ENCODE measurements at places on chromosomes 7 and 10. TPM values are rescaled to one million over a fixed set of nuclear protein-coding genes. Genes with fewer than 3 reads are reported as not detected.
A peak's percentile ranks its signal among the peaks of the same experiment; 100 is the strongest.

Gene SRRM3
- 16.1 TPM for total RNA-seq

Gene PDK4
- 1,066 TPM for total RNA-seq

Gene DUS4L
- 9.9 TPM for total RNA-seq

Gene TRPV5
- not detected for total RNA-seq

Gene GIMAP7
- 14.6 TPM for total RNA-seq

Gene AKR1C2
- total RNA-seq = 8.6 TPM

Gene TMEM225B
- not detected for total RNA-seq

Gene SCD
- 28.5 TPM for total RNA-seq

Gene DYDC2
- total RNA-seq = not detected

DNA sequence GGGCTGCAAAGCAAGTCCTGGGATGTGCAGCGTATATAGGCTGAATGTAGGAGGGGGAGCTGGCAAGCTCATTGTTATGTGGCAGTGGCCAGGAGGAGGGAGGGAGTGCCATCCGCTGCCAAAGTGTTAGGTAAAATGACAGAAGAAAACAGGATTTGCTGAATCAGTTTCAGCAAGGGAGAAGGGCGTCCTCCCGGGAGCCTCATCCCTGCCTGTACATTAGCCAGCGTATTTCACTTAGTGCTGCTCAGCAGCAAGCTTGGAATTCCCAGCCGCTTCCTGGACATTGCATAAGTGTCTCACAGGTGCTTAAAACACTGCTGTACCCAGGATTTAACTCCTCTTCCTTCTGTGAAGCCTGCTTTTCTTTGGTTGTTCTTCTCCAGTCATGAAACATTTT, 2.5 kb downstream of the NIPSNAP2 start:
- H3K4me3 ChIP-seq = no peak overlapping the region
- no peaks in the 10 kb centered on the region for H3K27me3 ChIP-seq
- peaks cover 4% of the 10 kb centered on the region for H3K36me3 ChIP-seq
- peak overlapping the region; percentile 99 for H3K27ac ChIP-seq
- no peak for DNase-seq
- peaks cover 47% of the 10 kb centered on the region for H3K4me1 ChIP-seq

- no peak for DNase-seq
- H3K27me3 ChIP-seq = no peaks in the 10 kb centered on the region
- H3K27ac ChIP-seq = no peak overlapping the region
- no peaks in the 10 kb centered on the region for H3K4me1 ChIP-seq
- no peak overlapping the region for H3K4me3 ChIP-seq
- H3K36me3 ChIP-seq = no peaks in the 10 kb centered on the region
Observed at GRCh38 chr10:14374745-14375445, 44.2 kb upstream of the FRMD4A start.

DNA sequence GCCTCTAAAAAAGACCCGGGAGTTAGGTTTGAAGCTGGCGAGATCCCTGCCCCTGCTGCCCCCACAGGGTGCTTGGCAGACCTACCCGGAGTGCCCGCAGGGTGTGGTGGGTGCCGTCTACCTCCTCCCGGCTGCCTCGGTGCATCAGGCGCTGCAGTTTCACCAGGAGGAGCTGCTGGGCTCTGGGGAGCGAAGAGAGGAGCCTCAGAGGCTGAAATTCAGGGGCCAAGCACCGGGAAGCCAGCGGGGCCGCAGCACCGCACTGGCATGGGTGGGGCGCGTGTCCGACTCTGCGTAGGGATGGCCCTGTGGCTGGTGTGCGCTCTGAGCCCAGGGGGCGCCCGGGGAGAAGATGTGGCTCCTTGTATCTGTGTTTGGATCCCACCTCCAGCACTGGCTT, 74.3 kb upstream of the GNA12 start:
- peaks cover 16% of the 10 kb centered on the region for H3K27me3 ChIP-seq
- H3K4me3 ChIP-seq = no peak overlapping the region
- no peaks in the 10 kb centered on the region for H3K36me3 ChIP-seq
- DNase-seq = no peak

GRCh38 chr10:28676326-28676967, 874 bp upstream of the BAMBI start:
- no peaks in the 10 kb centered on the region for H3K27me3 ChIP-seq
- peak; percentile 73 for DNase-seq
- H3K27ac ChIP-seq = peak overlapping the region; percentile 60
- H3K4me1 ChIP-seq = peaks cover 45% of the 10 kb centered on the region
- H3K4me3 ChIP-seq = peak overlapping the region; percentile 59

- H3K4me1 ChIP-seq = peaks cover 20% of the 10 kb centered on the region
- no peak overlapping the region for H3K4me3 ChIP-seq
- DNase-seq = peak; percentile 80
- peak overlapping the region; percentile 39 for H3K27ac ChIP-seq
Observed at GRCh38 chr10:76303682-76304316, 872.4 kb downstream of the LRMDA start.

DNA sequence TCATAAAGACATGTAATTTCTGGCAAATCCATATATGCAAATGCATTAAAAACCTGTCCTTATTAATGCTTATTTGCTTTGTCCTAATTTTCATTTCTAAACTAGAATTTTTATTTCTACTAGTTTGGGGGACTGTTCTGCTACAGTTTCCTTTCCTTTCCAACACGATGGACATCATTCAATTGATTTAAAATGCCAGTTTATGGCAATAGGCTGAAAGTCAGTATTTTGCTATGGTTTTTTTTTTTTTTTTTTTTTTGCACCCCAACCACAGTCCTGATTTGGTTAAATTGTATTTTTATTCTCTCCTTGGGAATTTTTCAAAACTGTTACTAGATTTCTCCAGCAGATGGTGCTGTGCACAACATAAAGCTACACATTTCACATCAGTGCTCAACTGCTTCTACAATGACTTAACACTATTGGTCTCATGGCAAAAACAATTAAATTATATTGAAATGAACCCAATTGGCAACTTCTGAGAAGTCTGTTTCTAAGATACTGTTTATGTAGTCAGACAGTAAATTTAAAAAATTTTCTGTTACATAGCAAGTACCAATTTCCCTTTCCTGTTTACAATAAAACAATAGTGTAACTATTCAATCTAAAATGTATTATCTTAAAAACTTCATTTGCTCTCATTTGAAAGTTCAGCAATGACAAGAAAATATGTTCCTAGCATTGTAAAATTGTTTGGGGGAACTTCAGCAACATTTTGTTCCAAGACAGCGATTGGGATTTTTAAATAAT, 193.8 kb upstream of the CCDC6 start:
- no peak for DNase-seq
- no peak overlapping the region for H3K27ac ChIP-seq
- H3K27me3 ChIP-seq = no peaks in the 10 kb centered on the region
- no peak overlapping the region for H3K4me3 ChIP-seq

- no peak overlapping the region for H3K4me3 ChIP-seq
- no peak overlapping the region for H3K27ac ChIP-seq
- H3K36me3 ChIP-seq = no peaks in the 10 kb centered on the region
- H3K4me1 ChIP-seq = no peaks in the 10 kb centered on the region
Observed at GRCh38 chr10:47449102-47449978, 34.6 kb downstream of the ANXA8 start.

GRCh38 chr7:136897676-136898075, 29.2 kb downstream of the CHRM2 start:
- H3K36me3 ChIP-seq = peaks cover 4% of the 10 kb centered on the region
- H3K27ac ChIP-seq = no peak overlapping the region
- H3K27me3 ChIP-seq = no peaks in the 10 kb centered on the region
- peaks cover 18% of the 10 kb centered on the region for H3K4me1 ChIP-seq
- no peak for DNase-seq

DNA sequence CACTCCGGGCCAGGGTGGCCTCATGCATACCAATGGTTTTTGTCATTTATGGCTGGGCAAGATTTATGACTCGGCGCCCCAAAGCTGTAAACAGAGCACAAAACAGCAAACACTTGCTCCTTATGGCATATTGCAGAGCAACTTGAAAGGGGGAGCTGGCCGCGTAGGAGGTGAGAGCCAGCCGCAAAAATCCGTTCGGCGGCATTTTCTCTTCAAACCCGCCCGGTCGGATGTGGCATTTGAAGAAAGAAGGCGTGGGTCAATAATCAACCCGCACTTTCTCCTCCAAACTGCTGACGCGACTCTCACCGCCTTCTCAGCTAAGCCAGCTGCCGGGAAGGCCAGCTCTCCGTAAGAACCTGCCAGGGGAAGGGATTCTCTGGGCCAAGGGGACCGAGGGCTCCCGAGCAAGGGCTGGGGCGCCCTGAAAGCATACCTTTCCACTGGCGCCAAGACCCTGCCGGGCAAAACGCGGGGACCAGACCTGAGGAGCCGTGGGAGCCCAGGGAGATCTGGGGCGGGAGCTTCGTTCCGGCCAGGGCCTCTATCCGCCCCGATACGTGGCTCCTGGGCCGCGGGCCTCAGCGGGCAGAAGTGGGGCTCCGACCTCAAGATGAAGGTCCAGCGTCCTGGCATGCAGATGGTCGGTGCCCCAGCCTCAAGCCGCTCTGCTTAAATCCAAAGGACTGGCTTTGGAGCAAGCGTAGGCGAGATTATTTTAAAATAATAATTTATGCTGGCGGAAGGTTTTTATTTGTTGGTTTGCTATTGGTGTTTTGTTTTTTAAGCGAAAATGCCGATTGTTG, 12.9 kb upstream of the HOXA2 start:
- H3K36me3 ChIP-seq = no peaks in the 10 kb centered on the region
- peak overlapping the region; percentile 93 for H3K27ac ChIP-seq
- H3K4me3 ChIP-seq = peak overlapping the region; percentile 44
- peak; percentile 75 for DNase-seq
- H3K27me3 ChIP-seq = no peaks in the 10 kb centered on the region

- H3K27ac ChIP-seq = no peak overlapping the region
- no peaks in the 10 kb centered on the region for H3K27me3 ChIP-seq
- H3K4me3 ChIP-seq = no peak overlapping the region
- H3K36me3 ChIP-seq = no peaks in the 10 kb centered on the region
Observed at GRCh38 chr10:22823109-22823508, 104.7 kb upstream of the ARMC3 start.

GRCh38 chr10:81179324-81179723, 641.6 kb downstream of the SH2D4B start:
- no peaks in the 10 kb centered on the region for H3K27me3 ChIP-seq
- H3K27ac ChIP-seq = no peak overlapping the region
- DNase-seq = no peak
- no peak overlapping the region for H3K4me3 ChIP-seq
- H3K4me1 ChIP-seq = no peaks in the 10 kb centered on the region
- H3K36me3 ChIP-seq = no peaks in the 10 kb centered on the region

GRCh38 chr10:62502995-62503613, 128.9 kb downstream of the ZNF365 start:
- H3K4me3 ChIP-seq = no peak overlapping the region
- no peaks in the 10 kb centered on the region for H3K4me1 ChIP-seq
- H3K27me3 ChIP-seq = no peaks in the 10 kb centered on the region
- no peaks in the 10 kb centered on the region for H3K36me3 ChIP-seq
- H3K27ac ChIP-seq = no peak overlapping the region
- DNase-seq = no peak

DNA sequence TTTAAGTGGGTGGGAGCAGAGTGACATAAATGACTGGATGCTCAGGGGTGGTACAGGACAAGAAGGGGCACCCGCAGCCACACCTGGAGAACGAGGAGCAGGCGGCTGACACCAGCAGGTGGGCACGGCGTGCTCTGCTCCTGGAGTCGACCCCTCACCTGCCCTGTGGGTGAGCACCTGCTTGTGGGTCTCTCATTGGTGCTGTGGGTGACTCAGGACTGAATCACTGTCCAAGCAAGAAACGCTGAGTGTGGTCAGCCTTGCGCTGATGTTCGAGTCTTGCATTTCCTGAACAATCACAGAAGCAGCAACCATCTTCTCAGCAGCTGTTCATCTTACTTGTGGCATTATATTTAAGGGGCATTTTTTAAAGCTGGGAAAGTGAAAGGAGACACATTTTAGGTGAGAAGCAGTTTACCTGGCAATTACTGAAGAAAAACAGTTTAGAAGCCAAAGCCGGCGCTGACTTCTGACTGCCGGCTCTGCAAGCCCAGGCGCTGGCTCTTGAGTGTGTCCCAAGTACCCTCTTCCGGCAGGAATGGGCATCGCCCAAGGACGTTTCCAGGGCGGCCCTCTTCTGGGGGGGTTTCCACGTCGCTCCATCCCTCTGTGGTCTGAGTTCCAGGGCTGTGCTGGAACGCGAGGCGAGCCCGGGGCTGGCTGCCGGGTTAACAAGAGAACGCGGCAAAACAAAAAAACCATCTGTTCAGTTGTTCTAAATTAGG, 145.2 kb upstream of the PFKP start:
- no peaks in the 10 kb centered on the region for H3K27me3 ChIP-seq
- H3K27ac ChIP-seq = no peak overlapping the region
- H3K36me3 ChIP-seq = no peaks in the 10 kb centered on the region
- no peak overlapping the region for H3K4me3 ChIP-seq
- no peaks in the 10 kb centered on the region for H3K4me1 ChIP-seq

DNA sequence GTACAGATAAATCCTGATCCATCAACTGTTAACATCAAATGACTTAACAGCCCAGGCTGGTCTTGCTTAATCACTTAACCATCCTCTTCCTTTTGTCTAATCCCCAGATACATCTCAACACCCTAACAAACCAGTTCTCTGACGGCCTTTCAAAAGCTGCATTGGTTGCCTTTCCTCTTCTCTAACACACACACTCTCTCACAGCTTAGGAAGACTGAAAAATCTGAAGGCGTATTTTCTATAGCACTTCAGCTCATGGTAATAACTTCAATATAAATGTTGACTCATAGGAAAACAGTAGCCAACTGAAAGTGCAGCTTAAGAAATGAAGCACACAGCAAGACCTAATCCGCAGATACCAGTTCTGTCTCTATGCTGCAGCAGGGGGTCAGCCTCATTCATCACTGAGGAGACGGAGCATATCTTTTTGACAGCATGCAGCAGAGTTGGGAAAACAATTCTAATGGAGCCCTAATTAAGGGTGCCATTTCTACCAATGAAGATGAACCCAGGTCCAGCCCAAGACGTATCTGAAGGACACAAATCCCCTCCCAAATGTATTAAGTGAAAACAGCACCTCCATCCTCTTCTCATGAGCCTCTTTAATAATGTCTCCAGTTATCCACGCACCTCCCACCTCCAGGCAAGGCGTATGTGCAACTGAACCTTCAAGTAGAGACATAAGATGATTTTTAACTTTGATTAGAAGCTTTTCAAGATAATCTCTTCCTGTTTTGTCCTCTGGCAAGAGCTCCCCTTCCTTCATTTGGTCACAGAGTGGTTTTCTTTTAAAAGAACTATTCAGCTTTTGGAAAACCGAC, 211.7 kb upstream of the NFE2L3 start:
- H3K27me3 ChIP-seq = no peaks in the 10 kb centered on the region
- H3K27ac ChIP-seq = no peak overlapping the region
- no peaks in the 10 kb centered on the region for H3K4me1 ChIP-seq
- H3K36me3 ChIP-seq = no peaks in the 10 kb centered on the region
- DNase-seq = no peak

DNA sequence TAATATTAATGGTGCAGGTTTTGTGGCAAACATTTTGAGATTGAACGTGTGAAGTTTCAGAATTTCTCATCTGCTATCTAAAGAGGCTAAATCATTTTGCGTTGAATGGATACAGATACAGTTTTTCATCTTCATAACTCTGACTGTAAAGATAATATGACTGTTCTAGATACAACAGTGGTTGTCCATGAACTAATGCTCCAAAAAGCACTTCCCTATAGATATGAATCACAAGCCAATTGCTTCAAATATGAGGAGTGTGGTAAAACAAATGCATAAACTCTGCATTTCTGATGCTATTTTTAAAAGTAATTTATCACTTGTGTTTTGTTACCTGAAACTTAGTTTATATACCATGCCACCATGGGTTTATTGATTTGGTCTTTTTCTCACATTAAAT, 750.1 kb downstream of the MAGI2 start:
- peak overlapping the region; percentile 1 for H3K27ac ChIP-seq
- no peak overlapping the region for H3K4me3 ChIP-seq
- no peaks in the 10 kb centered on the region for H3K36me3 ChIP-seq
- no peak for DNase-seq
- no peaks in the 10 kb centered on the region for H3K4me1 ChIP-seq

GRCh38 chr7:158369290-158369689, 218.3 kb downstream of the PTPRN2 start:
- no peaks in the 10 kb centered on the region for H3K36me3 ChIP-seq
- peak; percentile 40 for DNase-seq
- no peak overlapping the region for H3K27ac ChIP-seq

Measured in sigmoid colon (tissue), 7 donors.